ENCODE measurements at places on chromosomes 3 and 15.

DNA sequence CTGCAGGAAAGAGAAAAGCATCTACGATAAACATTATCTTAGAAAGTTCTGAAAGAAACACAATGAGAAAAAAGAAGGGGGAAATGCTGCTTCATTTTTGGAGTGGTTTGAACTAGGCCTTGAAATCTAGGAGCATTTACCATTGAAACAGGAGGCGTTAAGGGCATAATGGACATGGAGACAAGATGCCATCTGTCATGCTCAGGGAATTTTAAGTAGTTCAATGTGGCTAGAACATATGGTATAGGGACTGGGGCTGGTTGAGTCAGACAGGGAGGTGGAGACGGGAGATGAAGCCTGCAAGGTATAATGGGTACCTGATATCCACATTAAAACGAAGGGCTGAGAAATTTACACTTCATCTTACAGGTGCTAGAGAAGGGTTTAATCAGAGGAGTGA lies 10.4 kb upstream of the PLAAT1 start:
- DNase-seq, result no peak

DNA sequence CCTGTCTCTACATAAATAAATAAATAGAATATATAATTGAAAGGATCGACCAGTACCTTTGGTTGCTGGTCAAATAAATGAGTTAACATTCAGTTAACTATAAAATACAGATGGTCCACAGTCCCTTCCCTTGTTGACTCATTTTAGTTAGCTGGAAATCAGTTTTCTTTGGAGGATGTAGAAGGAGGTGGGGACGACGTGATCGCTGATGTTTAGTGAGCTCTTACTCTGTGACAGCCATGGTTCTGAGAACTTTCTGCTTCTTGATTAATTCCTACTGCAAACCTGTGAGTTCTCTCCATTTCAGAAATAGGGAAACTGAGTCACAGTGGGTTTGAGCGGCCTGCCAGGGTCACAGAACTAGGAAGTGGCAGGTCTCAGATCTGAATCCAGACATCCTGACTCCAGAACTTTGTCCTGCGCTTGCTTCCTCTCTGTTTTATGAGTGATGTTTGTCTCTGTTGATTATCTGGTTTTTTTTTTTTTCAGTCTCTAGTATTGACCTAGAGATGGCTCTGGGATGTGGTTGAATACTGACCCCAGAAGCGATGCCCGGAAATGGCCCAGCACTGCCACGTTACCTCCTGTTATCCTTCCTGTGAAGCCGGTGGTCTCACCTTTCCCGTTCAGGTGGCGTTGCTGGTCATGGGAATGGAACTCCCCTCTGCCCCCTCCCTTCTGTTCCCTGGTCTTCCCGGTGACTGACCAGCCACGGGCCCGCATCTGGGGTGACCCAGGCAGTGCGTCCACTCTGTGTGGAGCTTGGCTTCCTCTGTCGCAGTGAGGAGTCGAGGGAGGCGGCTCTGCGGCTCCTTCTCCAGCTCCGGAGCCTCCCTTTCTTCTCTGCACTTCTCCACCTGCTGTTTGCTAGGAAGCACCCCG lies 18.2 kb downstream of the SYNM start:
- DNase-seq, result no peak

GRCh38 chr15:45169608-45170480 lies 17.9 kb downstream of the SHF start:
- no peak for DNase-seq

DNA sequence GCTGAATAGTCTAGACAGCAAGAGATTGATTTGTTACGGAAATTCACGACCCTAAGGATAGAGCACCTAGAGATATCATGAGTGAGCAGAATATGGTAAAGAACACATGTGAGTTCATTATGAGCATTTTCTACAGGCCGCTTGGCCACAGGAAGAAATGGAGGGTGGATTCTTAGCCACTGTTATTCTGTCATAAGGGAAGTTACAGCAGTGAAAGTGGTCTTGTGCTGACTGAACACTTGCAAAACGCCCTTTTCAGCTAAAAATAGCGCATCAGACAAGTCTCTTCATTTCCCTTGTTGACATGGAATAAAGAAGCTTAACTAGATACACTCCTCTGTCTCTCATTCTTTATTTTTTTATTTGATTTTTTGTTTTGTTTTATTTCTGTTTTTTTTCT lies 19.8 kb downstream of the DGKG start:
- no peak for DNase-seq
